ENCODE measurements at places on chromosomes 2 and 18.

DNA sequence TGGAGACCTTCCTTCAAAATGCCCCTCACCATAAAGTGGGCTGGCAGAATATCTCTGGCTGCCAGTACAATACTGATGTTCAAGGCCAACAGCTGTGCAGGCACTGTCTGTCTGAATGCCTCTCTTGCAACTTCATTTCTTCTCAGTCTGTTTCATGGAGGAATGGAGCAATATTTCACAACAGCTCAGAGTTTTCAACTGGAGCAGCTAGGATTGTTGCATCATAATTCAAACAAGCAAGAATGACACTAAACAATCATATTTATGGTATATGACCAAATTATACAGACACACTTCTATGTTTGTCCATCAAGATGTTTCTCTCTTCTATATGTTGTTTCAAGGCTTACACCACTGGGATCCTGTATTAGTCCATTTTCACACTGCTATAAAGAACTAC lies 444.2 kb downstream of the LRATD1 start:
- no peak for DNase-seq

- no peak for DNase-seq
Measured at GRCh38 chr2:63768051-63768450, 73.6 kb upstream of the UGP2 start.

GRCh38 chr2:216081487-216082116 lies at the start of the genes PECR and TMEM169:
Gene PECR (minus strand): TSS chr2:216081809. CDS start chr2:216081741, 68 bp downstream.
Gene TMEM169 (plus strand): TSS chr2:216081919. CDS start chr2:216095964, 14,045 bp downstream.
- DNase-seq = peak; percentile 31

DNA sequence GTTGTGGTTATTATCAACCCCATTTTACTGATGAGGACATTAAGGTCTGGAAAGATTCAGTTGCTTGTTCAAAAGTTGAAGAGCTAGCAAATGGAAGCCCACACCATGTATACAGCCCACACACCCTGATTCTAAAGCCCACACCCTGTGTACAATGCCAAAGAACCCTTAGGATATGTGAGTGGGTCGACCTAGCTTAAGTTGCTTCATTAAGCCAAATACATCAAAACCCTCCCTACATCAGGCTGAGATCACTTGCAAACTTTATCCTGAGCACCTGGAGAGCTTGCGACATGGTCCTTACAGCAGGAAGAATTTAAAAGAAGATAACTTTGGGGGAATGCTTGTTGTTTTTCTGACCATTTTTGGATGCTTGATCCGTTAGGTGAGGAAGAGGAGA lies 435 bp upstream of the ARHGAP25 start:
- DNase-seq = no peak

DNA sequence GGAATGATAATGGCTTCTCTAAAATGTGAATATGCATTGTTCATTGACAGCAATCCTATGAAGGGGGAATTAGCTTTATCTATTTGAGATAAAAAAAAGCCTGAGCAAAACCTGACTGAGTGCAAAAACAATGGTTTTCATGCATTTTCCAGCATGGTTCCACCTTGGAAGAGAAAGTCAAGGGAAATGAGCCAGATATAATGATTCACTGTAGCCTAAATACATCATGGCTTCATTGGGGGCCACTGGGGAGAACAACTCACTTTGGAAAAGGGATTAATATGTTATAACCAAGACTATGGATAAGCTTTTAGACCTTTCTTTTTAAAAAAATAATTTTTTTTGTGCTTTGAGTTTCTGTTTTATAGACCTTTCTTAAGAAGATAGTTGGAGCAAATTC lies 679.7 kb downstream of the NYAP2 start:
- DNase-seq = no peak

- DNase-seq = no peak
Measured at GRCh38 chr18:60247103-60247502, 125.5 kb downstream of the MC4R start.

DNA sequence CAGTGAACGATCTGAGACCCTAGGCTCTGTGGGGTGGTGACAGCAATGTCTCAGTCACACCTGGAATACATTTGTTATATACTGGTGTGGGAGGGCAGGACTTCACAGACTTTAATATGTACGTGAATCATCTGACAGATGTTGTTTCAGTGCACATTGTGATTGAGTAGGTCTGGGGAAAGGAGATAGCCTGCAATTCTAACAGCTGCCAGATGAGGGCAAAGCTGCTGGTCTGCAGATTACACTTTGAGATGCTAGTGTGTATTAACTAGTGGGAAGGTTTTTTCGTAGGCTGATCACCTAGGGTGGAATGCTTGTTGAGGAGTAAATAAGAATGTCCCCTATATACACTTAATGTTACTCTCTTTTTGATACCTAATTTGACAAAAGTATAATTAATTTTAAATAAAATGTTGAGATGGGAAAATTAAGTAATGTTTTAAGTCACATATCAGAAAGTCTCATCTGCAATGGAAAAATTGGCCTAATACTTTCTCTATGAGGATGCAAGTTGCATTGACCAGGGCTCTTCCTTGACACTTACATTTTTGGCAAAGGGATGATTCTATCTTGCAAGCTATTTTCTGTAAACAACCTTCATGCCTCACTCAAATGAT lies 496.9 kb upstream of the HNMT start:
- DNase-seq = peak; percentile 6

GRCh38 chr18:61189376-61189775 lies 143.9 kb upstream of the CDH20 start:
- no peak for DNase-seq

DNA sequence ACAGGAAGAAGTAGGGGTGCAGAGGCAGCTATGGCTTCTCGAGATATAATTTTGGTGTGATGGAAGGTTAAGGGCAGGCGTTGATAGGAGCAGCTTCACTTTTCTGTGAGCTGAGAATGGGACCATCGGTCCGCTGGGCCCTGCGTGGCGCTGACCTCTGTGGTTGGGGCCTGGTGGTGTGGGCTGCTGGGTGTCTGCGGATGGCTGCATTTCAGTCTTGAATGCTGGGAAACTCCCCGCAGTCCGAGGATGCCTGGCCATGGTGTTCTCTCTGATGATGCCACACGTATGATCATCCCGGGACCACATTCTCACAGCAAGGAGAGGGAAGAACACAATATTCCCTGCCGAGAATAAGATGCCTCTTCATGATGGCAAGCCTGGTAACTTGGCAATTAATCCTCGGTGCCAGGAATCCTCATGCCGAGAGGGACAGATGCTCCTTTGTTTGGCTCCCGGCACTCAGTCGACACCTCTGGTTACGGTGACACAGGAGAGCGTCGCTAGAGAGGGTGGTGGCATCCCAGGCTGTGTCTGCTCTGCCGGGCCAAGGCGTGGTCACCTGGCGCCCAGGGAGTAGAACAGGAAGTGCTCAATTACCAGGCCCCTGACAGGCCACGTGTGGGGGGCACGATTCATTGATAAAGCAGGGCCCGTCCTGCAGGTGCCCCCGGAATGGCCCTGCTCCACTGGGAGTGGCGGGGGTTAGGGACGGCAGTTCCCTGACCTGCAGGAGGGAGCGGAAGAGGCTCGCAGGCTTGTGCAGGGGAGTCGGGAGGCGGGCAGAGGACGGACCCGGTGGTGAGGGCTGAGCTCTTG lies 119.4 kb upstream of the CTDP1 start:
- DNase-seq = no peak

DNA sequence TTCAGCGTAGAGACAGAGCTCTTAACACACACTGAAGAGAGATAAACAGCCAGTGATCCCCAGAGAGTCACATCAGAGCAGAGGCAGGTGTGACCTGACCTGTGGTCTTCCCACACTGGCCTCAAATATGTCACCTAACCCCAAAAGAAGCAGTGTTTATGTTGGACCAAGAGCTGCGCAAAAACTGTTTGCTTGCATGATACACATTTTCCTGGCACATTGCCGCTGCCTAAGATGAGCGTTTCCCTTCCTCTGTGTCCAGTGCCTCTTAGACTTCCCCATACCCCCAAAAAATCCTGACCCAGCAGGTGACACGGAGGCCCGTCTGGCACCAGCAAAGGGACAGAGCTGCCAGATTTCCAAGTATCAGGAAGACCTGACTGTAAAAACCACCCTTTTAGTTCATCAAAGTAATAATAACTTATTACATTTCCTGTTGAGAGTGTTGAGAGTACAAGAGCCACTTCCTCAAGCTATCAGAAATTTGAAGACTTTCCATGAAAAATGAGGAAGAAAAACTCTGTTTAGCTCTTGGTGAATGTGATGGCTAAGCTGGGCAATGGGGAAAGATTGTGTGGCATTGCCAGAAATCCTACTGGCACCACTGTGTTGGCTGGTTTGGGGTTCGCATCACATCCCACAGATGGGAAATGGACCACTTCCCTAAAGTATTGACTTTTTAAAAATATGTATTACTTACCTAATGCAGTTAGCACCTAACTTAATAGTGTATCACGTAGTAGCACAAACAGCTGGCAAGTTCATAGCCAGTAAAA lies 6.7 kb downstream of the TNFRSF11A start:
- no peak for DNase-seq

GRCh38 chr2:114201781-114202180 lies 240.7 kb upstream of the DPP10 start:
- no peak for DNase-seq

GRCh38 chr2:217316743-217317142 lies 456.9 kb upstream of the TNP1 start:
- no peak for DNase-seq

DNA sequence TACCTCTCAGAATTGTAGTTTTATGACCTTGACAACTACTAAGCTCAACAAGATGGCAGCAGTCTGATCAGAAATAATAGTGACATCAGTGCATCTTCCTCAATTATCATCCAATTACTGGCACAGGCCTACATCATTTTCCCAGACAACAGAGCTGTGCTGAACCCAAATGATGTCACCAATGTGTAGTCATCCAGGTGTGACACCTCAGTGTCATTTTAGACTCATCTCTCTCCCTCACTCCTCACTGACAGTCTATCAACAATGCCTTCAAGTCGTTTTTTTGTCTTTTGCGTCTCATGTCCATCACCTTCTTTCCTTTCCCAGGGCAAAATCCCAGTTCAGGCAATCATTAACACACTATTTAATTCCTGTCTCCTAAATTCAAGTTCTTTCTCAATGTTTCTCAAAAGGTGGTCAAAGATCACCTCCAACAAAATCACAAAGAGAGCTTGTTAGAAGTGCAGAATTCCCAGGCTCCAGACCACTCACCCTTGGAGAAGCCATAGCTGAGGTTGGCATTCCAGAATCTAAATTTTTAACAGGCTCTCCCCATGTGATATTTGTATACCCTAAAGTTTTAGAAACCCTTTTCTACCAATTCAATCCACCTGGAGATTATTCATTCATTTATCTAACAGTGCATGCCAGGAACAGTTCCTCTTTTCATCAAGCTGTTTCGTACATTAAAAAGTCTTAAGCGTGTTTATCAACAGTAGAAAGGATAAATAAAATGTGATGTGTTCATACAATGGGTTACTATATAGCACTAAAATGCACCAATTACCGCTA lies 125.3 kb upstream of the KLF7 start:
- DNase-seq = no peak

DNA sequence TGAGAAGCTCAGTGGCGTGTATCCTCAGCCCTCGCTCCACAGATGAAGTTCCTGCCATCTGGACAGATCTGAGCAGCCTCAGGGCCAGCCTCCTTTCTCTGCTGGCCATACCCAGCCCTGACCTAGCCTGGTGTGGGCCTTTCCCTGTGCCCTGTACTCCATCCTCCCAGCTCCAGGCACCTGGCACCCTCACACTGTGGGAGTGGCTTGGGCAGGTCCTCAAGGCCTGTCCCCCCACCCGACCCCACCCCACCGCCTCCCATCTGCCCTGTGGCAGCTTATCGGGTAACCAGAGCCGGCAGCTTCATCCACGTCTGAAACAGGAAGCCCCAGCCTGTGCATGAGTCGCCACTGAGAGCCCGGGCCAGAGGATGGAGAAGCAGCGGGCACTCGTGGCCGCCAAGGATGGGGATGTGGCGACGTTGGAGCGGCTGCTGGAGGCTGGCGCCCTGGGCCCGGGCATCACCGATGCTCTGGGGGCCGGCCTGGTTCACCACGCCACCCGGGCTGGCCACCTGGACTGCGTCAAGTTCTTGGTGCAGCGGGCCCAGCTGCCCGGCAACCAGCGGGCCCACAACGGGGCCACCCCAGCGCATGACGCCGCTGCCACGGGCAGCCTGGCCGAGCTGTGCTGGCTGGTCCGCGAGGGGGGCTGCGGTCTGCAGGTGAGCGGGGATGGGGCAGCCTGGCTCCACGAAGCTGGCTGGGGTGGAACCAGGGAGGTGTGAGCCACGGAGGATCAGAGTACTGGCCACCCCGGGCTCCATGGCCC lies at the start of gene ESPNL:
Gene ESPNL (plus strand): TSS at position 292 of the 772 bp plus-strand sequence. CDS start 80 bp downstream, at position 372.
- DNase-seq = no peak

DNA sequence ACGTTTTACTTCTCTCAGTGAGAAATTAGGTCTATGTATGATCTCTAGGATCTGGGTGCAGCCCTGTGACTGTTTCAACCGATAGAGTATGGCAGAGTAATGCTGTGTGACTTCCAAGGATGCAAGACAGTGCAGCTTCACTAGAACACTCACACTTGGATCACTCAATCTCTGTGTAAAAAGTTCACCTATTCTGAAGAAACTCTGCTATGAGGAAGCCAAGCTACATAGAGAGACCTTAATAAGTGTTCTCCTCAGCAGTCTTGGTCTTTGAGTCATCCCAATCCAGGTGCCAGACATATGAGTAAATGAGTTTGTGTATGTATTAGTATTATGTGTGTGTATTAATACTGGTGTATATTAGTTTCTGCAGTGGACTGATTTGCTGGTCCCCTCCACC lies 335.0 kb downstream of the NR4A2 start:
- DNase-seq = no peak

GRCh38 chr2:185006481-185006880 lies 408.2 kb downstream of the ZNF804A start:
- no peak for DNase-seq

DNA sequence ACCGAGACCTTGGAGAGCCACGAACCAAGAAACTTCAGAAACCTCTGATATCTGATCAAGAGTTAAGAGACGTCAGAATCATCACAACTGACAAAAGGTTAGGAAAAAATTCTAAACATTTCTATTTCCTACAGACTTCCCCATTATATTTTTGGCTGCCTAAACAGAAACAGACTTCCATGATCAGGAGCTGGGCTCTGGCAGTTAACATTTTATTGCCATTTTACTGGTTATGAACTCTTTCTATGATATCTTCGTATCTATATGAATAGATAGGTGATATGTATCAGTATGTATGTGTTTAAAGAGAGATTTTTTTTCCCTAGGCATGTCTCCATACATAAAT lies 31.1 kb upstream of the PPP1R1C start:
- DNase-seq = no peak

DNA sequence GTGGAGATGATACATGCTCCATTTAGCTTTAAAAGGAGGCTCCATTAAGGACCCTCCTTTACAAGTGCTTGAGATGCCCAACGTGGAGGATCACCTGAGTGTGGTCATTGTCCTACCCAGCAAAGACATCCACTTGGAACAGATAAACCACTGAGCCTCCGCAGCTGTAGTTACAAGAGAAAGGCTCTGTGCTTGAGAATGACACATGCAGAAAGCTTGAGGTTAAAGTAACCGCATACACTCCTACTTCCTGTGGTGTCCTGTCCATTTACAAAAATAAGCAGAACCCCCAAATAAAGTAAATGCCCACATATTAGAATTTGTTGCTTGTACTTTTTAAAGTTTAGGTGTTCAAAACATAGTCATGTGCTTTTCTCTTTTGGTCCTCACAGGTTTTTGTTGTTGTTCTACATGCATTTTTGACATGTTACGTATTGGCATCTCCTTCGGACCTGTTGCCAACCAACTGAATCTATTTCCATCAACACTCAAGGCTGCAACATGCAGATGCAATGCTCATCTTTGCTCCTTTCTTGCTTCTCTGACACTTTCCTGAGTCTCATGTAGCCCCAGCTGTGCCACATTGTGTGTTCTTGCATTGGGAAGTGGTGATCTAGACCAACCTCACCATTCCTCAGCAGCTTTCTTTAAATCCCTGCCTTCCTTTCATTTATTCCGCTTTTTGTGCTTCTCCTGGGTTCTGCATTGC lies 56.0 kb downstream of the SERPINB7 start:
- DNase-seq = no peak

All from NCI-H2081 treated with DMSO at 0.1 percent for 48 hours (cell line).